ENCODE measurements at places on chromosomes 3 and 15.
A peak's percentile ranks its signal among the peaks of the same experiment; 100 is the strongest.

DNA sequence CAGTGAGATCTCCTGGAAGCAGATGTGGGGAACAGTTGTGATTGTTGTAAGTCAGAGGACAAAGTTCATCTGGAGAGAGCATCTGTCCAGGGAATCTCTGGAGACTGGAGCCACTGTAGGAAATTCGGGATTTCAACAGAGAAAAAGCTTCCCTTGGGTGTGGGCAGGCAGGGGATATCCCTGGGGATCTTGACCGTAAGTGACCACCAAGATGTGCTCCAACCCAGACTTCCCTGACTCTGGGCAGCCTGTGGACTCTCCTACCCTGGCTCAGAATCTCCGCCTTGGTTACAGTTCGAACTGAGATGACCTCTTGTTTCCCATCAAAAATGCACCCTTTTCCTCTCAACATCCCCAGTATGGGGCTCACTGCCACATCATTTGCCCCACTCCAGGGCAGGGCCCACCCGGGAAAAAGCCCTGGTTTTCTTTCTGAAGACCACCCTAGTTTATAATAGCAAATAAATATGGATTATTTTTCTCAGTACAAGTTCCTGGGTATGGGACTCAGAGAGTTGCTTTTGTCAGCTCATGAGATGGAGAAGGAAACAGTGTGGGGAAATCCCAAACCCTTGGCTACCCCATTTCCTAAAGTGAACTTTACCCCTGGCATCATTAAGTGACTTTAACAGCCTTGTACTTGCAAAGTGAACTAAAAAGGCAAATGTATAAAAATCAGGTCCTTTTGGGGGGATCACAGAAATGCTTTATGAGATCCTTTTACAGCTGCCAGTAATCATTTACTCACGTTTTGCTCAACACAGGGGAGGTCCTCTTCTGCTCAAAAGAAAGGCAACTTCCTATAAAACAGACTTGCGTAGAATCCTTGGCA is 89.9 kb downstream of the CCNL1 start:
- DNase-seq: no peak

GRCh38 chr15:57330619-57331340 is 45.5 kb upstream of the CGNL1 start:
- DNase-seq: no peak

DNA sequence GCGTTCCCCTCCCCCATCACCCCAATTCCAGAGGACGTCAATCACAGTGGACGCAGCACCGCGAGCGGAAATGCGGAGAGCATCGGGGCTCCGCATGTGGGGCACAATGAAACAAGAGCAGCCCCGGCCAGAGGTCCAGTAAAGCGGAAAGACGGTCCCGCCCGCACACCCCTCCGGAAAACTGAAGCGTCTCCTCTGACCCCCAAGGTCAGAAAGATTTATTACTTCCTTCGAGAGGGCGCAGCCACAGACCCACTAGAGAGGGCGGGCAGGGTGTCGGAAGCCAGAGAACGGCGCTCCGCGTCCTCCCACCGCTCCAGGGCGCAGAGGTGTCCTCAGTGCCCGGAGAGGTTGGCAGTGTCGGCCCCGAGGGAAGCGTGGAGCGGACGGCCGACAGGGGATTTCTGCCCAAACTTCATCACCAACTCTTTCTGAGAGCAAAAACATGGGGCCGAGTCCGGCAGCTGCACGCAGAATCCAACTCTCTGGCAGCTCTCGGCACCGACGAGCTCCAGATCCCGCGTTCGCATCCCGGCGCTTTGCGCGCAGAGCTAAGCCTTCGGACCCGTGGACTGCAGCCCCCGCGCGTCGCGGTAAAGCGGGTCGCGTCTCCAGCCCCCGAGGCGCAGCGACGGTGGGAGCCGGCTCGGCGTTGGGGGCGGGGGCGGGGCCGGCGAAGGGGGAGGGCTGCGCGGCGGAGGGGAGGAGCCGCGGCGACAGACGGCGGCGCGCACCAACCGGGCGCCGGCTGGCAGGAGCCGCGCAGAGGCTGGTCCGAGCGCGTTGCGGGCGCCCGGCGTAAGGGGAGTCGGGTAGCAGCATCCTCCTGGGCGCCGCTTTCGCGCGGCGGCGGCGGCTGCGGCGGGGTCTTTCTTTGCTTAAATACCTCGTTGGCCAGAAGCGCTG is at the start of gene CHST2:
Gene CHST2 (plus strand): TSS at position 763 of the 906 bp plus-strand sequence. CDS start 1,046 bp downstream, outside the sequence.
- peak; percentile 83 for DNase-seq

DNA sequence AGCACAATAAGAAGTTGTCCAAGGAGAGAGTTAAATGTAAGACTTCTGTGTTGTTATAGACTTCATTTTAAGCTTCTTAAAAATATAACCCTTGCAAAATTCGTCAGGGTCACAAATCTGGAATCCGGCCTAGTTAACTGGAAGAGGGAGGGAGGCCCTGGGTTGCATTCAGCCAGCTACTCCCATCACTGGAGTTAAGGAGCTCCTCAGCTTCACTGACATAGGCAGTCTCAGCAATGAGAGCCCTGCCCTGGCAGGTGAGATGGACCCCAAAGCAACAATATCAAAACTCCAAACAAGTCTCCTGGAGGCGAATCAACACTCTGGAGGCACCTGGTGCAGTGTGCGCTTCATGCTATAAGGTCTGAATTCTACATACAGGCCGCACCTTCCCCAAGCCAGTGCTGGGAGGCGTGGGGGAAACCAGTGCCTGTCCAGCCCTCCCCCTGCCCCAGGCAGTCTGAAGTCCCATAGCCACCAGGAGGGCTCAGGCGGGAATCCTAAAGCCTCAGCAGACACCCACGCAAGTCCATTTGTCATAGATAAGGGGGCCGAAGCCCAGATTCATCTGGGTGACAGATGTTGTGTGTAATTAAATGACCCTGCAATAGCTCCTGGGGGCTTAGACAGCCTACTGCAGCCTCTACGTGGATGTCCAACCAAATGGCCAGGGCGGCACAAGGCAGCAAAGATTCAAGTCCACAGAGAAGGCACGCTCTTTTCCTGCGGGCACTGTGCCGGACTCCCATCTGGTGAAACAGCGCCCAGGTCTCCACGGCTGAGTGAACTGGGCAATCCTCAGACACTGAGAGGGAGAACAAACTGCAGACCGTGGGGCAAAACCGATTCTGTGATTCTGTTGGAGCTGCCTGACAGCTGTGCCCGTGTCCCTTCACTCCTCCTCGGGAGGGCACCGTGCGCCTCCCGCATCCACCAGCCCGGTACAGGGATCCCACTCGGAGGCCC is 64.9 kb downstream of the ATP10A start:
- no peak for DNase-seq
